ENCODE measurements at places on chromosomes 13 and 19.

DNA sequence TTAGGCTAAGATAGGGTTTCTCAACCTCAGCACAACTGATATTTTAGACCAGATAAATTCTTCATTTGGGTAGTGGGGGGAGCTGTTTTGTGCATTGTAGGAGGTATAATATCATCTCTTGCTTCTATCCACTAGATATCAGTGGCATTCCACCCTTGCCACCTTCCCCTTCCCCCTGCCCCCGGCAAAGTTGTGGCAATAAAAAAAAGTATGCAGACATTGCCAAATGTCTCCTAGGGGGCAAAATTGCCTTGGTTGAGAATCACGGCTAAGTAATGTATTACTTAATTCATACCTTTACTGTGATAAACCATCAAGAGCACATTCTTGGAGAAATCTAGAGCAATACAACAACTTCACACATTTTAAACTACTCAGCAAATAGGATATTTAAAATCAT is 51.4 kb downstream of the UBL3 start:
- DNase-seq, result no peak

- DNase-seq, result no peak
These were observed 18.3 kb downstream of the MED26 start for GRCh38 chr19:16609511-16610200.

GRCh38 chr13:79283742-79284141 is 122.3 kb downstream of the RBM26 start:
- DNase-seq, result no peak

DNA sequence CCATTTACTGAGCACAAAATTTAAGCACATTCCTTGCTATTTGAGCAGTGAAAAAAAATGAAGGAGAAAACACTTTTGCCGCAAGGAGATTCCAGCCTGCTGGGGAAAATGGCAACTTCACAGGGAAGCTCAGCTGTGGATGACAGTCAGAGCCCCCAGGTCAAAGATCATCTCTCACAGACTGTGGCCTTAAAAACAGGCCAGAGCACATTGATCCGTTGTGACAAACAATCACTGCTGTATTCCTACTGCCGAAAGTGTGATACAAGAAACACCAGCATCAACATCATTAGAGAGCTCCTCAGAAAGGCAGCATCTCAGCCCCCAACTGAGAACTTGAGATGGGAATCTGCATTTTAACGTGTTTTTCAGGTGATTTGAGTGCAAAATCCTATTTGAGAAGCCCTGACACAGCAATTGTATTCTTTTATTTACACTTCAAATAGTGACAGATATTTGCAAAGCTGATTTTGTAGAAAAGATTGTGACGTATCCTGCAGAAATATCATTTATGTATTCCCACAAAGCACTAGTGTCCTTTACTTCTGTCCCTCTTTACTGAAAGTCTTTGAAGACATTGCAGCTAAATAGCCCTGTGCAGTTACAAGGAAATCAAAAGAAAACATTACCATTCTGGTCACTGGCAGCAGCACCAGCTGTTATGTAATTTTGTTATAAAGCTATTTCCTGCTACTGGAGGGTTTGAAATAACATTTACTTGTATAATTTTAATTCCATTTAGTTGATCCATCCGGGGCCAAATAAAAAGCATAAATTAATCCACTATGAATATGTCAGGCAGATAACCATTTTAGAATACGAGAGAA is 652.0 kb downstream of the LIG4 start:
- no peak for DNase-seq

DNA sequence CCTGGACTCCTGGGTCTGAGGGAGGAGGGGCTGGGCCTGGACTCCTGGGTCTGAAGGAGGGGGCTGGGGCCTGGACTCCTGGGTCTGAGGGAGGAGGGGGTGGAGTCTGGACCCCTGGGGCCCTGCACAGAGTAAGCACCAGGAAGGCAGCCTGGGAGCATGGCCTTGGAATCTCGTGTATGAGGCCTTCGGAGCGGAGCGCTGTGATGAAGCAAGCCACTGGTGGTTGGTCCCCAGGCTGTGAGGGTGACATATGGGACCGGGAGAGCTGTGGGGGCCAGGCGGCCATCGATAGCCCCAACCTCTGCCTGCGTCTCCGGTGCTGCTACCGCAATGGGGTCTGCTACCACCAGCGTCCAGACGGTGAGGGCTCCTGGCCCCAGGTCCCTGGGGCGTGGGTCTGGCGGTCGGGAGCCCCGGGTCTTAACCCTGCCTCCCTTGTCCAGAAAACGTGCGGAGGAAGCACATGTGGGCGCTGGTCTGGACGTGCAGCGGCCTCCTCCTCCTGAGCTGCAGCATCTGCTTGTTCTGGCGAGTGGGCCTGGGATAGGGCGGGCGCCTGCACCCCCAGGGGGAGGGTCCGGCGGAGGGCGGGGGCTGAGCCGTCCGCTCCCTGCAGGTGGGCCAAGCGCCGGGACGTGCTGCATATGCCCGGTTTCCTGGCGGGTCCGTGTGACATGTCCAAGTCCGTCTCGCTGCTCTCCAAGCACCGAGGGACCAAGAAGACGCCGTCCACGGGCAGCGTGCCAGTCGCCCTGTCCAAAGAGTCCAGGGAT is 918 bp downstream of the TMEM190 start:
- DNase-seq, result no peak

DNA sequence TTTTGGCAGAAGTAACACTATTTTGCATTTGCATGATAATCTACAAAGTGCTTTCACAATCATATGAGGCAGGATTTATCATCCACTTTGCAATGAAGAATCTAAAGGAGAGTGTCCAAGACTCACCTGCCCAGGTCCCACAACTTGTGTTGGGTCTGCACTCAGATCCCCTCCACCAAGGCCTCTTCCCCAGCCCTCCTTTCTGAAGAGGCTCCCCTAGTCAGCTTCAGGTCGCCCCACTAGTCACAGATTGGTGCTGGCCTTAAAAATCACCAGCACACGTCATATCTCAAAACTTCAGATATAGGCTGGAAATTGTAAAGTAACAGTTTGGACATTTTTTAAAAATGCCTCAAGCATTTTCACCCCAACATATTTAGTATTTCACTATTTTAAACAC is 17.5 kb downstream of the ATP7B start:
- DNase-seq, result no peak

DNA sequence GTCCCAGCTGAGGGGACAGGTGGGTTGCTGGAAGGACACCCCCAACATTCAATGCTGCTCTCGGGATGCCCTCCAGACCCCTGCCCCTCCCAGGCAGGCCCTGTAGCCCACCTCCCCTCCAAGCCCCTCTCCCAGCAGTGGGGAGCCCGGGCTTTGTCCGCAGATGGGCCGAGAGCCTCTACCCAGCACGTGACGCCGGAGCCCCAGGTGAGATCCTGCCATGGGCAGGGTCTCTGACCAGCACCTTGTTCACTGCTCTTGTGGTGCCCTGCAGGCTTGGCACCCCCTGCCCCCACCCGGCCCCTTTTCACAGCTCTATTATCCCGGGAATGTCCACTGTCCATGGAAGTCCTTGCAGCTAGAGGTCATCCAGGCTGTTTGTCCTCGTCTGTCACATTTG is 76.5 kb downstream of the C1QTNF9 start:
- no peak for DNase-seq

- DNase-seq, result no peak
These were observed 38.2 kb downstream of the IGFL2 start for GRCh38 chr19:46186101-46186716.

DNA sequence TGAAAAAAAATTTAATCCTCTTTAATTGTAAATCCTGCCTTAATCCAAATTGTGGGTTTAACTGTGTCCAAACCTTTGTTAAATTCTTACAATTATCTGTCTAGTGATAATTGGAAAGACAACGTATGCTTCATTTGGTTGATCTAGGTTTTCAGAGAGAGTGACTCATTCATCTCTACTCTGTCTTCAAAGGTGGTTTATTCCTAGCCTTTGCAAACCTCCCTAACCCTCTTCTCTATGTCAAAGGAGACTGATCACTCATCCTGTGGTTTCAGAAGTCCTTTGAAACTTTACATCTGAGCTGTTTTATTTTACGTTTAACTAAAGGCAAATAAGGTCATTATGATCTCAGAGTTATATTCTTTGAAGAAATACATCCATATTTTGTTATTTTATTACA is 8.8 kb upstream of the OXGR1 start:
- no peak for DNase-seq

- DNase-seq, result no peak
These were observed 72.2 kb downstream of the DIAPH3 start for GRCh38 chr13:60091573-60091972.

DNA sequence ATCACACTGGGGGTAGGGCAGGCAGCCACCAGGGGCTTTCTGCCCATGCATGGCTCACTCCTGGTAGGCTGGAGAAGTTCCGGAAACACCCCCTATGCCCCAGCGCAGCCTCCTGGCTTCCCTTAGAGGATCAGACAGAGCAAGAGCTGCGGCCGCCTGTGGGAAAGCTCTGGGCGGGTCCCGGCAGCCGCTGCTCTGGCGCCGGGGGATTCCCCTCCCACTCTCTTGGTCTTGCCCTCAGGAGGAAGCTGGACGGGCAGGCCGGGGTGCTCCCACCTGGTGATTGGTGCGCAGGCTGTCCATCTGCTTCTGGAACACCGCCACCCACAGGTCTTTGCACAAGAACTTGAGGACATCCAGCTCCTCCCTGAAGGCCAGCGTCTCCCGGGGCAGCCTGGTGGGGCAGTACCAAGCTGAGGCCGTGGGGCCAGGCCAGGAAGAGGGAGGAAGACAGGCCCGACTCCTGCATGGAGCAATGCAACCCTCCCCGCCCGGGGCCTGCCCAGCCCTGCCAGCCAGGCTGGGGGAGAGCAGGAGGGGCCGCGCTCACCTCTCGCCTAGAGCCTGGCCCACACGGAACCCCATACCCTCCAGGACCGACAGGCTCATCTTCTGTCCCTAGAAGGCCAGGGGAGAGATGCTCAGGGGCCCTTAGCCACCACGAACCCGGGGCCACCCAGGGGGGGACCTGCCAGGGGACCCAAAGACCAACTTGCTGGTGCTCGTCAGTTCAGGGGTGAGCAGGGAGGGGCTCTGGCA is 4.0 kb upstream of the NKPD1 start:
- DNase-seq, result no peak
